ENCODE measurements at places on chromosomes 7 and 10.

DNA sequence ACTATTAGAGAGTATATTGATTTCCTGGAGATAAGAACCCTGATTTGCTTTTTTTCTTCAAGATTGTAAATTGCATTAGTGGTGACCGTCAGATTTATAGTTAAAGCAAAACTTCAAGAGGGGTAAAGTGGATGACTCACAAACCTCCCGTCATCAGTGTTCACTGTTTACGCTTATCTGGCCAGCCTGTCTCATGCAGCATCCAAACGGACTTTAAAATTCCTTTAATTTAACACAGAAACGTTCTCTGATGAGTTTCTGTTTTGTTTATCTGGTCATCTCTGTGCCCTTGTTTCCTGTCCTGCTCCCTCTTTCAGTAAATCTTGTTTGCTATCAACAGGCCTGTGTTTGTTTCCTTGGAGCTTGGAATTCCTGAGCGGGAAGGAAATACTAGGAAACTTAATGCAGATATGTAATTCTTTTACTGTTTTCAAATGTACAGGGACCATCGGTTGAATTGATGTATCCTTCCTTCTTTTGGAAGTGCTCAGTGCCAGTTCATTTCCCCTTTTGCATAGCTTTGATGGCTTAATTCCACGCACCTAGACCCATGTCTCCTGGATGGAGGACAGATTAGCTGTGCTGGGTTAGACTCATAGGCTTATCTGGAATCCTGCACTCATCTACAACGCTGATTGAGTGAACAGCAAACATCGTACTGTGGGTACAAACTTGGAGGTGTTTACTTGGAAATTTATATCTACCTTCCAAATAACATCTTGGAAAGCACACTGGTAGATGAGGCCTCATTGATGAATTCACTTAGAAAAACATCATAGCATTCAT lies 21.3 kb downstream of the PTPRE start:
- DNase-seq = no peak

- no peak for DNase-seq
These were observed 3.8 kb downstream of the GIMAP1 start for GRCh38 chr7:150719960-150720891.

DNA sequence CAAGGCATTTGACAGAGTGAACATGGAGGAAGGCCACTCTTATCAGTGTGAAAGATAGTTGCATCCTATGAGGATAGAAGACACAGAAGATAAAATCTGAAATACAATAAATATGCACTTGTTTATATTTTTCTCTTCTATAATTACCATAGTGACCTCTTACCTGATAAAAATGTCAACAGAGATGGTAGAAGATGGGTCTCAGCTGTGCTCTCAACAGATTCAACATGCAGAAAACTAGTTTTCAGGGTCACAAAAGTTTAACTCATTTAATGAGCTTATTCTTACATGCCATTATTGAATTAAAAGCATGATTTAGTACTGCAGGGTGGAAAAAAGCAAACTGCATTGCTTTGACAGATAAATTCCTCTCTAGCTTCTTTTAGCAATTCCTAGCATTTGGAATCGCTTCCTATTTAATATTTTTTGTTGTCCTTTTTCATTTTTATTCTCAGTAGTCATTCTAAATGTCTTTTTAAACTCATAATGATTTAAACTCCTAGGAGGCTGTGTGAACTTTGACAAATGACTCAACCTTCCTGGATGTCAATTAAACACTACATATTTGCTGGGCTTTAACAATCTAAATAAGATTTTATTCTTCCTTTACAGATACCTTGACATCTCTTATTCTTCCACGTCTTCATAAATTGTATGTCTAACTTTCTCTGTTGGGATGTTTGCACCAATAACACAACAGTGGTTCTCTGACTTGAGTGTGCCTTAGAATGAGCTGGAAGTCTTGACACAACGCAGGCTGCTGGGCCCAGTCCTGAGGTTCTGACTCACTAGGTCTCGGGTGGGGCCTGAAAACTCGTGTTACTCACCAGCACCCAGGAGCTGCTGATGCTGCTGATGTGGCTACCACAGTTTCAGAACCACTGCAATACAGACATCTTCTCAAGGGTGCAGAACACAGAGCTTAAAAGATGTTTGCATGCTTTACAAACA lies 565.5 kb upstream of the IGFBP3 start:
- DNase-seq = peak; percentile 55

DNA sequence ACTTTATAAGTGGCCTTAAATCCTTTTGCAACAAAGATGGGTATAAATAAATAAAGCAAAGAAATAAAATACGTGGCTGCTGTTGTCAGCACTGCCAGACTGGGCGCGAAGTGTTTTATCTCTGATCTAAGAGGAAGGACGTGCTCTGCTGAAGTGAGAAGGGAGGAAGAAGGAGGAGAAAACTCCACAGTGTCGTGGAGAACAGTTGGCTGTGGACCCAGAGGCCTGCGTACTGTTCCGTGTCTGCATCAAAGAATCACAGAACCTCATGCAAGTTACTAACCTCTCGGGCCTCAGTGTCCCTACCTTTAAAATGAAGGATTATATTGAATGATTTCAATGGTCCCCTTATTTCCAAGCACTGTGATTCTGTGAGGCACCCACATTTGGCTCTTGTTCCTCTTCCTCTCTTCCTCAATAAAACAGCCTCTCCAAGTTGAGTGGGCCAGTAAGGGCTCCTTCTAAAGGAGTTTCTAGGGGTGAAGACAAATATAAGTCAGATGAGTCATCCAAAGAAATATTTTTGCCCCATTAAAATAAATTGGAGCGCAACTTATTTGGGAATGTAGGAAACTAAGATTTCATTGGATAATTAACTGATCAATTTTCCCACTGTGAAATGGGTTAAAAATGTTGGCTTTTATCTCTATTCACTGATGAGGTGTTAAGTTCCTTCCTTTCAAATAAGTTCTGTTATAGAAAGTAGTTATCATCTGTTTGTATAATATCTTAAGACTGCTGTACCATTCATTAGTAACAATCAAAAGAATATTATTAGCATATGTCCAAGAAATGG lies 126.9 kb upstream of the EFCAB10 start:
- no peak for DNase-seq

GRCh38 chr7:32033006-32033405 lies 37.2 kb downstream of the PDE1C start:
- DNase-seq = no peak

- no peak for DNase-seq
These were observed 22.7 kb downstream of the BET1 start for GRCh38 chr7:93981480-93981874.

- no peak for DNase-seq
These were observed 203.7 kb downstream of the SORCS1 start for GRCh38 chr10:106960812-106961211.

GRCh38 chr10:88088441-88089340 lies 225.3 kb downstream of the PTEN start:
- no peak for DNase-seq

- DNase-seq = no peak
These were observed 118.3 kb upstream of the TARP start for GRCh38 chr7:38391751-38392150.

- peak; percentile 43 for DNase-seq
These were observed 517.4 kb downstream of the CCSER2 start for GRCh38 chr10:84845628-84846261.

- no peak for DNase-seq
These were observed 1.4 kb downstream of the PODXL start for GRCh38 chr7:131554880-131555516.

- DNase-seq = no peak
These were observed 26.8 kb upstream of the FOXK1 start for GRCh38 chr7:4655311-4655710.

Measured in Right ventricle myocardium superior (tissue), 1 donor.